Neural crest cell (in vitro differentiated cells): ENCODE measurements at places on chromosomes 12 and 14.

- DNase-seq, result no peak
These were observed 8.9 kb upstream of the RPLP0 start for GRCh38 chr12:120209851-120210250.

DNA sequence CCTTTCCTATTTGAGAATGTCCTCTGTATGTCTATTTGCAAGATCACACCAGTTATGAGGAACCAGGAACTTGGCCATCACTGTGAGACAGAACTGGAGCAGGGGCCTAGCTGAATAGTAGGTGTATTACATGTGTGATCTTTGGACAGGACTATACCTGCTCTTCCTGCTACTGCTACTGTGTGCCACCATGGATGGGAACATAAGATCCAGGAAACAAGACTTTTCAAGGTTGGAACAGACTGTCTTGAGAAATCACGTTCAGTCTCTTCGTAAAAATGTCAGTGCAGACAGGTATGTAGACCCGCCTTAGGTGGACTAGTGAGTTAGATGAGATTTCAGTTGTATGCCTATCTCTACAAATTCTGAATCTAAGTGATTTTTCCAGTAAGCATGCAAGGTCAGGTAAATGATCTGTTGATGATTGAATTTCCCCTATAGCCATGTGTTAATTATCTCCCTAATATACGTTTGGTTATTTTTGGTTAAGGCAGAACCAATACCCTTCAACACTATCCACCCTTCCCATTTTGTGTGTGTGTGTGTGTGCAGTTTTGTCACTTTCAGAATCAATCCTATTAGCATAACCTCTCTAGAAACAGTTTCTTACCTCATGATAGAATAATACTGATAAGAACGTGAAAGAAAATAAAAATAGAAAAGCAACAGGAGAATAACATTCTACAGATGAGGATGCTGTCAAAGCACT lies 7.1 kb downstream of the A2M start:
- no peak for DNase-seq

DNA sequence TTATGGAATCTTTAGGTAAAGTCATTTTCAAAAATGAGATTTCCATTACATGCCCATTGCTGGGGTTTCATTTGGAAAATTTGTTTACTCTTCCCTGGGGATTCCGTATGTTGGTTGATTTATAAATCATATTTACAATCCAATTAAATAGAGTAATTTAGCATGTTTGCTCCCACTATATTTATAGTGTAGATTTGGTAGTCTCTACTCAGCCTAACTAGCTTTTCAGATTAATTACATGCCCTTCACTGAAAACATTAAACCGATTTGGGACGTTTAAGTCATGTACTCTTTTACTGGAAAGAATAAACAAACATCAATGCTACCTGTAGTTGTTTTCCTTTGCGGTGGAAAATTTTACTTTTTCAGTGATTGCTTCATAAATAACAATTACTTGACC lies 10.4 kb downstream of the PAX9 start:
- no peak for DNase-seq

DNA sequence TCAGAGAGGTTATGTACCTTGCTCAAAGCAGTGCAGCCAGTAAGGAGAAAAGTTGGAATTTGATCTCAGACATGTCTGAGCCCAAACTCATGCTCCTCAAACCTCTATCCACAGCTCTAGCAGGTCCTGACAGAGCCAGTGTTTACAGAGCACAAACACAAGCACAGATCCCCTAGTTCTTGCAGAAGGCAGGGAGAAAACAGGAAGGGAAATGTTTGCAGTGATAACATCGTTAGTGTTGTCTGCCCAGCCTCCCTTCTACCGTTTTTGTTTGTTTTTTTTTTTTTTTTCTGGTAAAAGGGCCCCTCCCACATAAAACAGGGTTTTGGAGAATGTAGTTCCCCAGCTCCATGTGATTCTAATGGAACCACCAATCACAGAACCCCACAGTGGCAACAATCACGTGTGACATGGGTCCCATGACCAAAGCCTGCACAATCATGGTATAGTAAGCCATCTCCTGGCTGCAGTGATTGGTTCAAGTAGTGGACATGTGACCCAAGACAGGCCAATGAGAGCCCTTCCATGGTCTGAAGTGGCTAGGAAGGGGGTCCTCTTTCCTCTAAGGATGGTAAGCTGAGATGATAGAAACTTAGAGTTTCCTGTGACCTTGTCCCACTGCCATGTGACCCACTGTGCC lies 513.4 kb downstream of the MED13L start:
- no peak for DNase-seq

DNA sequence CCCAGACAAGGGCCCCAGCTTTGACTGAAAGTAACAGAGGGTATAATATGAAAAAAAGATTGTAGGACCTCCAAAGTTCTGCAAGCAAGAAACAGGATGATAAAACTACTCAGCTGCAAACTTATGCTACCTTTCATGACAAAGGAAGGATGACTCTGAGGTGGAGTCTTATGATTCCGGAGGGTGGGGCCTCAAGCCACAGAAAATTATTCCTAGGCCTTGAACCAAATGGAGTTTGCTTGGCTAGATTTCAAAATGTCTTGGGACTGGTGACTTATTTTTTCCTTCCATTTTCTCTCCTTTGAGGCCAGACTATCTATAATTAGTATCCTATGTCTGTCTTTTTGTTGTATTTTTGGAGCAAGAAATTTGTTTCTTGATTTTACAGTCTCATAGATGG lies 336.4 kb downstream of the LRIG3 start:
- DNase-seq, result no peak

DNA sequence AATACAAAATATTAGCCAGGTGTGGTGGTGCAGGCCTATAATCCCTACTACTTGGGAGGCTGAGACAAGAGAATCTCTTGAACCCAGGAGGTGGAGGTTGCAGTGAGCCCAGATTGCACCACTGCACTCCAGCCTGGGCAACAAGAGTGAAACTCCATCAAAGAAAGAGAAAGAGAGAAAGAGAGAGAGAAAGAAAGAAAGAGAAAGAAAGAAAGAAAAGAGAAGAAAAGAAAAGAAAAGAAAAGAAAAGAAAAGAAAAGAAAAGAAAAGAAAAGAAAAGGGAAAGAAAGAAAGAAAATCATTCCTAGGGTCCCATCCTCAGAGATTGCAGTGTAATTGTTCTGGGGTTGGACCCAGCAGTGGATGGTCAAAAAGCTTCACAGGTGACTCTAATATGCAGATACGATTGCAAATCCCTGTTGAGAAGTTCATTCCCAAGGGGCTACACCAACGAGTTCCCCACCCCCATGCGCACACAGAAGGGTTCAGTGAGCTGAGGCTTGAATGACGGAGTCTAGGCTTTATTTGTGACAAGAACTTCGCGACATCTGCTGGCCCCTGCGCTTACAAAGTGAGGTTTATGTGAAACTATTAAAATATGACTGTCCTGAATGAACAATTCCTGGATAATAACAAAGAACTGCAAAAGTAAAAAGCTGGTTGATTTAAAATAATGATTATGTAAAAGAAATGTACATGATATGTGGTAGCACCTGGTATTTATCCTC lies 17.4 kb upstream of the RNASE12 start:
- DNase-seq, result no peak

GRCh38 chr12:38204831-38205230 lies 111.7 kb upstream of the ALG10B start:
- DNase-seq, result no peak

DNA sequence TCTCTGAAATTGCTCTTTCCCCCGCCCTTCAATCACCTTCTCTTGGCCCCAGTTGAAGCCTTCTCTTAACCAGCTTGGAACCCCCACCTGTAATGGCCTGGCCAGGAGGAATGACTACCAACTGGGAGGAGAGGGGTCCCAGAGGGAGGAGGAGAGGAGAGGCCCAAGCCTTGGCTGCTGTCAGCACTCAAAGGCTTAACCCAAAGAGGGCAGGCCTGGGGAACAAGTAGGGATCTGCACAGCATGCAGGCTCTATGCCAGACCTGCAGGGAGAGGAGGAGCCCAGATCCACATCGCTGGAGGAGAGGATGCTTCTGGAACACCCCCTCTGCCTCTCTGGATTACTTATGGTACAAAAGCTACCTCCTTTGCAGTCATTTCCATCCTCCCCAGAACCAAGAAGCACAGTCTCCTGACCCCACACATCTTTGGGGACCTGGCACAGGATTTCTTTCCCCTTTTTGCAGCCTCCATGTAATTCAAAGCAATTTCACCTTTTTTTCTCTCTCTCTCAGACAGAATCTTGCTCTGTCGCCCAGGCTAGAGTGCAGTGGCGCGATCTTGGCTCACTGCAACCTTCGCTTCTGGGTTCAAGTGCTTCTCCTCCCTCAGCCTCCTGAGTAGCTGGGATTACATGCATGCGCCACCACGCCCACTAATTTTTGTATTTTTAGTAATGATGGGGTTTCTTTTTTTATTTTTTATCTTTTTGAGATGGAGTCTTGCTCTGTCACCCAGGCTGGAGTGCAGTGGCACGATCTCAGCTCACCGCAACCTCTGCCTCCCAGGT lies 6.2 kb downstream of the RARG start:
- no peak for DNase-seq

GRCh38 chr14:104550340-104550860 lies 29.2 kb upstream of the C14orf180 start:
- no peak for DNase-seq

DNA sequence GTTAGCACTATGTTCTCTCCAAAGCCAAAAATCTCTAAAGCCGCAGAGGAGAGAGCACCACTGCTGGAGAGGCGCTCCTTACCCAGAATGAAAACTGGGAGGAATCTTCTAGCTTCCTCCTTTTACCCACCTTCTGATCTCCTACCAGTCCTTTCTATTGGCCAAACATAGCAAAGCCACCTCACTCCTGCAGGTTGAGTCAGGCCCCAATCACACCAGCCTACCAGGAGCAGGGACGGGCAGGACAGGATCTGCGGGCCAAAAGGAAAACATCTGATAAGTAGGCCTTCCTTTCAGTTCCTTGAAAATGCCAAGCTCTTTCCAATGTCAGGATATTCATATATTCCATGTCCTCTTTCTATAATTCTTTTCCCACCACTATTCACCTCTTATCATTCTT lies 197.7 kb upstream of the CNOT2 start:
- DNase-seq, result no peak

GRCh38 chr14:101459551-101459900 lies 101.8 kb upstream of the DIO3 start:
- DNase-seq, result no peak
